ENCODE measurements at places on chromosomes 7 and 10.

- no peak for DNase-seq
Observed at GRCh38 chr7:92631067-92631849, 41.1 kb upstream of the FAM133B start.

GRCh38 chr7:74455291-74455804, 1.6 kb downstream of the GTF2IRD1 start:
- DNase-seq: peak; percentile 7

DNA sequence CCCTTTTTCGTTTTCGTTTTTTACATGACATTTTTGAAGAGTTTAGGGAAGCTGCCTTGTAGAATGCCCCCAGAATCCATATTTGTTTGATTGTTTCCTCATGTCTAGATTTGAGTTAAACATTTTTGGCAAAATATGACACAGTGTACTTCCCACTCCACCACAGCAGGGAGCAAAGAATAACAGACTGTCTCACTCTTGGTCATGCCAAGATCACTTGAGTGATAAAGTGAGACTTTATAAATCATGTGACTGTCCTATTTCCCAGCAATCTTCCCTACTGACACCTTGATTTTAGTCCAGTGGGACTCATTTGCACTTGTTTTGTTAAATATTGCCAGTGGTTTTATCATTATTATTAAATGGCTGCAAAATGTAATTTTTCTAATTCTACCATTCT, 44.4 kb upstream of the USP6NL start:
- no peak for DNase-seq

- DNase-seq: no peak
Observed at GRCh38 chr10:18476076-18476647, 175.2 kb downstream of the NSUN6 start.

DNA sequence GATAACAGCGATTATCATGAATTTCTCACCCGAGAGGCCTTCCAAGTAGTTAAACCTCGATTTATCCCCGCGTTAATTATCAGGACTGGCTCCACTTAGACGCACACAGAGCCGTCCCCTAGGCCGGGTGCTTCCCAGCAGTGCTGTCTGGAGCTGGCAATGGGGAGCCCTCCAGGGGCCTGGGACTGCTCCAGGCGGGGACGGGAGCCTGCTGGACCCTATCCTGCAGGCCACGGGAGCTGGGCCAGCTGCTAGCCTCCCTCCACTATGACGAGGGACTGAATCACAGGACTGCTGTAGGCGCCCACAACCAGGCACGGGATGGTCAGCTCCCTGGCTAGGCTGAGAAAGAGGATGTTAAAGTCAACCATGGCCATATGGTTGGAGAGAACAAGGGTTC, 229.1 kb downstream of the ELFN1 start:
- DNase-seq: peak; percentile 23

DNA sequence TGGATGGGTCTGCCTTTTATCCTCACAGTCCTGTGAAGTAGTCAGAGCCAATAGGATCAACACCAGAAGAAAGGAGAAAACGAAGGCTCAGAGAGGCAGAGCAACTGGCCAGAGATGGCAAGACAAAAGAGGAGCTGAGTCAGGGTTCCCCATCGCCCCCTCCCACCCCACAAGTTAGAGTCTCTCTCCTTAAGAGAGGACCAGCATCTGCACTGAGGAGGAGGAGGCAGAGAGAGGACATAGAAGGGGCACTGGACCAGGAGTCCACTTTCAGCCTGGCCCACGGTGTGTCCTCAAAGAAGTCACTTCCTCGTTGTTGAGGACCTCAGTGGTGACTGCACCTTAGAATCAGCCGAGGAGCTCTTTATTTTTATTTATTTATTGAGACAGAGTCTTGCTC, 11.6 kb downstream of the SPOCK2 start:
- no peak for DNase-seq

DNA sequence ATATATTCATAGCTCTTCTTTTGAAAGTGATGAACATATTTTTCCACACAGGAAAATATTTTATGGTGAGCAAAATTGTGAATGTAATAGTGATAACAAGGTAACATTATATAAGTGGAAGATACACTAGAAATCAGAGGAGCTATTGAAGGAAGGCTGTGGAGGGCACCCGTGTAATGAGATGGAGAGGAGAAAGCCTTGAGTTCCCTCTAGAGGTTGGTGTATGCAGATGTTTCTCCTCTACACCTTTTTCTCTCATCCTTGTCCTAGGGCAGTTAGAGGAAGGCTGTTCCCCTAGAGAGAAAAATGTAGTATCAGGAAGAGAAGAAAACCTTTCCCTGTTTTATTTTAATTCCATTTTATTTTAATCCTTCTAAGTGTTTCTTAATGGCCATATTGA, 54.6 kb upstream of the NRG3 start:
- DNase-seq: no peak
